ENCODE measurements at places on chromosomes 5 and 9. TPM values are rescaled to one million over a fixed set of nuclear protein-coding genes. Genes with fewer than 3 reads are reported as not detected.

GRCh38 chr9:136657974-136658848, 4.5 kb upstream of the EGFL7 start:
- H3K36me3 ChIP-seq, result no peaks in the 10 kb centered on the region
- H3K4me3 ChIP-seq, result peak overlapping the region; percentile 19

GRCh38 chr9:126347911-126348760, 21.5 kb downstream of the MVB12B start:
- DNase-seq, result no peak
- no peak overlapping the region for H3K4me3 ChIP-seq
- no peak overlapping the region for H3K27ac ChIP-seq
- no peaks in the 10 kb centered on the region for H3K27me3 ChIP-seq

- no peak overlapping the region for H3K4me3 ChIP-seq
- H3K27ac ChIP-seq, result no peak overlapping the region
- no peaks in the 10 kb centered on the region for H3K36me3 ChIP-seq
- H3K4me1 ChIP-seq, result peaks cover 7% of the 10 kb centered on the region
- peaks cover 8% of the 10 kb centered on the region for H3K27me3 ChIP-seq
Observed at GRCh38 chr9:130531670-130532069, 47.7 kb upstream of the FUBP3 start.

DNA sequence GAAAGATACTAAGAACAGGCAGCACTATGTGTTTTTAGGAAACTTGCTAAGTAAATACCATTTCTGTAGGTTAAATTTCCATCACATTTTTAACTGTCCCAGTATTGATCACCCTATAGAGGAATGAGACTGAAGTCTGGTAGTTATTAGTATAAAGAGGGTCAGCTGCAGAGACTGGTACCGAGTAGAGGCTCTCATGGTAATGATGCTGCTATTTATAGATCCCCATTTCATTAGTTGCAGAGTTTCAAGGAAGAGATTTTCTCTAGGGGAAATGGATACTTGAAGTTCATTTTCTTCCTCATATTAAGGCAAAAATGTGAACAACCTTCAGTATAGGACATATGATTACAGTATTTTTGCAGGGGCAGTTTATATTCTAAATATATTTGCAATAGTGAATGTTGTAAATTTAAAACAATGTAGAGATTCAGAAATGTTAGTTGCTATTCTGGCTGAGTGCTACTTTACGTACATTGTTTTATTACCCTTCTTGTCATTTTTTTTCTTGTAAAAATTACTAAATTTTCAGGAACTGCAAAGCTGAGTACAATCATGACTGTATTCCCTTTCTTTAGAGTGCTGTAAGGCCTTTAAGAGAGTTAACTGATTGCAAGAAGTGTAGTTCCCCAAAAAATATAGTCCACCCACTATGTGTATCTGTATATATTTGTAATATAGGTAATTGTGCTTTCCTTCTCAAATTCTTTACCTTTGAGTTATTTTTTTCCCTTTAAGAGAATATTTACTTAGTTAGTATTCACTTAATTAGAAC, 14.7 kb downstream of the PBX3 start:
- no peaks in the 10 kb centered on the region for H3K27me3 ChIP-seq

- no peak overlapping the region for H3K4me3 ChIP-seq
- no peaks in the 10 kb centered on the region for H3K4me1 ChIP-seq
- DNase-seq, result no peak
- H3K27me3 ChIP-seq, result no peaks in the 10 kb centered on the region
- H3K27ac ChIP-seq, result no peak overlapping the region
Observed at GRCh38 chr9:38338342-38339018, 54.0 kb upstream of the ALDH1B1 start.

GRCh38 chr5:89396278-89396954, 513.4 kb upstream of the MEF2C start:
- H3K4me3 ChIP-seq, result peak overlapping the region; percentile 28
- H3K4me1 ChIP-seq, result peaks cover 14% of the 10 kb centered on the region
- H3K36me3 ChIP-seq, result no peaks in the 10 kb centered on the region
- DNase-seq, result no peak
- H3K27me3 ChIP-seq, result no peaks in the 10 kb centered on the region

DNA sequence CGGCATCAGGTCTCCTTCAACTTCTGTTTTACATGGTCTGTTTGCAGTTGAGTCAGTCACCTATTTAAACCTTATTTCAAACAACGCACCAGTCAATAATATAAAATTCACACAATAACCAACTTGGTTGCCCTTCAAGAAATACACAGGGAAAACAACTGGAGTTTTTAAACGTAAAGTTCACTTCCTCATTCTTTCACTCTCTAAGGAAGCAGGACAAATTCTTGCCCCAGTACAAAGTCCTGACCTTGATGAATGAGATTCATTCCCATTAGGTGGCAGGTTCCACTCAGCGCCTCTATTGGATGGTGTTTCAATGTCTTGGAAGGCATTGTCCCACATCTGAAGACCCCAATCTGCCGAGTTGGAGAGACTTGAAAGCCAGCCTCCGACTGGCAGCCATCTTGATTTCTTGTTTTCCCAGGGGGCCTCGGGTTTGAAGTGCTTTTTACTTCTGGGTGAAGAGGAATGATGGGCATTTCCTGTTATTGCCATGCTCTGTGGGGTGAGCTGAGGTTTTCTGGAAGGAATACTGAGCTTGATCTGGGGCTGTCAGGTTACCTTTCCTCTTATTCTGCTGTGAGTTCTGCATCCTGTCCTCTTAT, 105.0 kb downstream of the ACER2 start:
- no peak for DNase-seq
- H3K4me1 ChIP-seq, result peaks cover 5% of the 10 kb centered on the region
- H3K27ac ChIP-seq, result no peak overlapping the region
- H3K4me3 ChIP-seq, result peak overlapping the region; percentile 5
- no peaks in the 10 kb centered on the region for H3K36me3 ChIP-seq
- H3K27me3 ChIP-seq, result no peaks in the 10 kb centered on the region

DNA sequence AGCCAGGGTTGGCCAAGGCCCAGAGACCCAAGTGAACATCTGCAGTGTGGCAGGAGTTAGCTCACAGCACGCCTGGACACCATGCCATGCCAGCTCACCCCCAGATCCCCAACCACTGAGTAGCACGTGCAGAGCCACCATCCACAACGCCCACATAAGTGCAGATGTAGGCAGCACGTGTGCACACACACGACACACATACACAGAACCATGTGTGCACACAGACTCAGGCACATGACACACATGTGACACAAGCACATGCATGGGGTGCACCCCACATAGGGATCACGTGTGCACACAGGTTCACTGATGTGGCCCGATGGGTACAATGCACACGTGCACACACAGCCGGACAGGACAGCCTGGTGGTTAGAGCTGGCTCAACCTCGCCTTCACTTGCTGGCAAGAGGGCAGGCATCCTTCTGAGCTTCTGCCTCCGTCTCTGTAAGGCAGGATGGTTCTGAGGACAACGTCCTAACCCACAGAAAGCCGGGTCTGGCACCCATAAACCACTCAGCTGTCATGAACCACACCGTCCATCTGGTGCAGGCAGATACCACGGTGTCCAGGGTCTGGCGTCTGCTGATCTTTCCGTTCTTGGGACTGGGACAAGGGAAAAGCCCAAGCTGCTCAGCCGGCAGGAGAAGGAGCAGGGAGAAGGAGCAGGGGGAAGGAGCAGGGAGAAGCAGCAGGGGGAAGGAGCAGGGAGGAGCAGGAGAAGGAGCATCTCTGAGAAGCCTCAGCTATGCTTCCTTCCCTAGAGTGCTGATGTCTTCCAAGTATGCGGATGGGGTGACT, 12.0 kb downstream of the LRRC26 start:
- no peak overlapping the region for H3K27ac ChIP-seq
- no peaks in the 10 kb centered on the region for H3K36me3 ChIP-seq
- H3K27me3 ChIP-seq, result peaks cover 31% of the 10 kb centered on the region
- H3K4me3 ChIP-seq, result no peak overlapping the region

- no peaks in the 10 kb centered on the region for H3K27me3 ChIP-seq
- no peak overlapping the region for H3K27ac ChIP-seq
- no peak overlapping the region for H3K4me3 ChIP-seq
- H3K4me1 ChIP-seq, result peaks cover 28% of the 10 kb centered on the region
- H3K36me3 ChIP-seq, result no peaks in the 10 kb centered on the region
- DNase-seq, result no peak
Observed at GRCh38 chr5:136086783-136087566, 45.7 kb upstream of the SMAD5 start.

- DNase-seq, result no peak
- H3K4me1 ChIP-seq, result no peaks in the 10 kb centered on the region
- no peak overlapping the region for H3K27ac ChIP-seq
- no peak overlapping the region for H3K4me3 ChIP-seq
Observed at GRCh38 chr9:78918976-78919375, 622.1 kb downstream of the PSAT1 start.

- peak overlapping the region; percentile 37 for H3K4me3 ChIP-seq
- H3K27ac ChIP-seq, result no peak overlapping the region
- H3K36me3 ChIP-seq, result peaks cover 4% of the 10 kb centered on the region
- DNase-seq, result no peak
Observed at GRCh38 chr5:134127376-134127861, 12.9 kb downstream of the TCF7 start.

DNA sequence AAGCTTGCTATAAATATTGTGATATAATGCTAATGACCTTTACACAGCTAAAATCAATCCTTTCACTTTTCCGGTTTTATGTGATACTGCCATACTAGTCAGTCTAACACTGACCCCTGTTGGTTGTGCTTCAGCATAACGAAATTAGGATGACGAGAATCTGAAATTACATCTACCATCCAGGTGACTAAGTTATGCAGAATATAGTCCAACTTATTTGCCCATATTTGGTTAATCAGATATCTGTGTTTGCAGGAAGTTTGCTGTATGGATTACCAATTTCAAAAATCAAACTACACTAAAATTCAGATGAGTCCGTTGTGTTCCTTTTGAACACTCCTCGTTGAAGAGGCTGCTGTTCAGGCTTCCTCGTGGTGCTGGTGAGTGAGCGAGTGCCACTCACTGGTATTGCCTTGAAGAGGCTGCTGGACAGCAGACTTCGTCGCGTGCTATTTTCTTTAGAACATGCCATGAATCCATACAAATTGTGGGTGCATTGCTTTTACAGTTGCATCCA, 32.5 kb downstream of the TENT4A start:
- H3K4me3 ChIP-seq, result no peak overlapping the region
- peaks cover 11% of the 10 kb centered on the region for H3K36me3 ChIP-seq
- no peak for DNase-seq
- no peaks in the 10 kb centered on the region for H3K27me3 ChIP-seq

- H3K27me3 ChIP-seq, result no peaks in the 10 kb centered on the region
- H3K4me3 ChIP-seq, result no peak overlapping the region
- H3K27ac ChIP-seq, result no peak overlapping the region
- no peak for DNase-seq
- peaks cover 69% of the 10 kb centered on the region for H3K36me3 ChIP-seq
Observed at GRCh38 chr5:1336106-1336561, 8.8 kb downstream of the CLPTM1L start.

- H3K36me3 ChIP-seq, result no peaks in the 10 kb centered on the region
- H3K27ac ChIP-seq, result no peak overlapping the region
- no peak for DNase-seq
- no peak overlapping the region for H3K4me3 ChIP-seq
Observed at GRCh38 chr5:31682025-31682424, 43.1 kb downstream of the PDZD2 start.

GRCh38 chr9:91781116-91781515, 168.9 kb downstream of the ROR2 start:
- no peak overlapping the region for H3K27ac ChIP-seq
- no peak overlapping the region for H3K4me3 ChIP-seq
- DNase-seq, result no peak
- no peaks in the 10 kb centered on the region for H3K4me1 ChIP-seq
- H3K27me3 ChIP-seq, result no peaks in the 10 kb centered on the region

- no peaks in the 10 kb centered on the region for H3K36me3 ChIP-seq
- no peaks in the 10 kb centered on the region for H3K27me3 ChIP-seq
- no peak overlapping the region for H3K27ac ChIP-seq
- no peak overlapping the region for H3K4me3 ChIP-seq
Observed at GRCh38 chr5:31097851-31098250, 95.6 kb upstream of the CDH6 start.

- no peaks in the 10 kb centered on the region for H3K27me3 ChIP-seq
- DNase-seq, result no peak
- no peak overlapping the region for H3K27ac ChIP-seq
Observed at GRCh38 chr5:93201061-93201460, 380.0 kb downstream of the NR2F1-AS1 start.

- H3K27me3 ChIP-seq, result no peaks in the 10 kb centered on the region
- H3K36me3 ChIP-seq, result no peaks in the 10 kb centered on the region
- DNase-seq, result no peak
- no peak overlapping the region for H3K4me3 ChIP-seq
Observed at GRCh38 chr9:116378873-116379272, 225.3 kb downstream of the PAPPA start.

GRCh38 chr9:136902259-136902821, 16.0 kb downstream of the TRAF2 start:
- H3K27me3 ChIP-seq, result no peaks in the 10 kb centered on the region
- no peaks in the 10 kb centered on the region for H3K36me3 ChIP-seq
- H3K4me3 ChIP-seq, result peak overlapping the region; percentile 54
- peak; percentile 19 for DNase-seq
- peak overlapping the region; percentile 77 for H3K27ac ChIP-seq

DNA sequence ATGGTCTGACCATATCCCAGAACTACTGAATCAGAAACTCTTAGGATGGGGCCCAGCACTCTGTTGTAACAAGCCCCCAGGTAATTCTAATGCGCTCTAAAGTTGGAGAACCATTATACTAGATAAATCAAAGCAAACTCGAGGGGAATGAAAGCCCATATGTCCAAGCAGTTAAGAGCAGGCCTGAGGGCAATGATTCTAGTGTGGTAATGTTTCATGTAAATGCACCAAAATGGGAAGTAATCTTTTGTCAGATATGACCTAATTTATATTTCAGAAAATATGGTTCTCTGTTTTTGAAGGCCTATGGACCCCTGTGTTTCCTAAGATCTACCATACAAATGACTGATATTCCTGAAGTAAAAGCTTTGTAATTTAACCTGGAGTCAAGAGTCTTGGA, 108.0 kb upstream of the PTGER4 start:
- H3K36me3 ChIP-seq, result no peaks in the 10 kb centered on the region
- H3K4me3 ChIP-seq, result no peak overlapping the region
- DNase-seq, result no peak
- H3K27me3 ChIP-seq, result no peaks in the 10 kb centered on the region
- no peaks in the 10 kb centered on the region for H3K4me1 ChIP-seq
- H3K27ac ChIP-seq, result no peak overlapping the region

- peaks cover 7% of the 10 kb centered on the region for H3K4me1 ChIP-seq
- H3K27ac ChIP-seq, result no peak overlapping the region
- H3K36me3 ChIP-seq, result no peaks in the 10 kb centered on the region
- no peaks in the 10 kb centered on the region for H3K27me3 ChIP-seq
Observed at GRCh38 chr5:150584556-150585335, 55.7 kb upstream of the SYNPO start.

GRCh38 chr9:83937861-83938455, 16.7 kb upstream of the KIF27 start:
- no peak overlapping the region for H3K4me3 ChIP-seq
- H3K27me3 ChIP-seq, result no peaks in the 10 kb centered on the region
- DNase-seq, result no peak
- H3K27ac ChIP-seq, result no peak overlapping the region

GRCh38 chr5:134394932-134395331, 16.7 kb downstream of the CDKN2AIPNL start:
- peaks cover 46% of the 10 kb centered on the region for H3K36me3 ChIP-seq
- H3K4me1 ChIP-seq, result no peaks in the 10 kb centered on the region
- no peak overlapping the region for H3K4me3 ChIP-seq
- H3K27ac ChIP-seq, result no peak overlapping the region

FRMD3 gene
- total RNA-seq, result 5.2 TPM

S1PR3 gene
- total RNA-seq, result 125 TPM

LIX1 gene
- not detected for total RNA-seq

DEPDC1B gene
- not detected for total RNA-seq

TRIM7 gene
- 11.4 TPM for total RNA-seq

FOXD4L3 gene
- total RNA-seq, result 0.78 TPM

PRDM9 gene
- not detected for total RNA-seq

OR1J2 gene
- total RNA-seq, result not detected

FBP1 gene
- total RNA-seq, result 6.6 TPM

All from thoracic aorta (tissue), 2 donors.